ENCODE measurements at places on chromosomes 3 and 15.

DNA sequence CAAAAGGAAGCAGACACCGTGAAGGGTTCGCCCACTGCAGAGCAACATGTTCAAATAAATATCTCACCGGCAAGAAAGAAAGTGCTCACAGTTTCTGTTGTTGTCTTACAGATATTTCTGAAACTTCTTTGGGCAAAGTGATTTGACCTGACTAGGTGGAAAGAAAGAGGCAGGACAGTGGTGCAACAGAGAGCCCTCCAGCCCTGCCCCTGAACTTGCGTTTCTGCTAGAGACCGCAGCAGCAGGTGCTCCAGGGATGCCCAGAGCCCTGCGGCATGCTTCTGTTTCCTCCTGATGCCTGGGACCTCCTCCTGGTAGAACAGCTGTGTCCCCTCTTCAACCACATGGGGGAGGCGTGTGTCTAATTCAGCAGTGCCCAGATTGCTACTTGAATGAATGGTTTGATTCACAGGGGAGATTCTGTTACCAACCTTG is 123.4 kb downstream of the ATP10A start:
- DNase-seq, result no peak

DNA sequence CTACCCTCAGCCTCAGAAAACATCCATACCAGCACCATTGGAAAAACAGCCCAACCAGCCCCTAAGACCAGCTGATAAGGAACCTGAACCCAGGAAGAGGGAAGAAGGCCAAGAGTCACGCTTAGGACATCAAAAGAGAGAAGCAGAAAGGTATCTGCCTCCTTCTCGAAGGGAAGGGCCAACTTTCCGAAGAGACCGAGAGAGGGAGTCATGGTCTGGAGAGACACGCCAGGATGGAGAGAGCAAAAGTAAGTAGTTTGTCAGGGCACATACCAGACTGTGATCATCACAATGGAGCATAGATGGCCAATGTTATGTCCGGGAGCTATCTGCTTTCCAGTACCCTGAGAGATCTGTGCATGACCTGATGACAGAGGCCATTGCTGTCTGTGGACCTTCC is 31.0 kb upstream of the RBM5 start:
- DNase-seq, result no peak

GRCh38 chr3:149572796-149573414 is 84.9 kb downstream of the WWTR1 start:
- DNase-seq, result no peak

- no peak for DNase-seq
Measured at GRCh38 chr3:165885558-165886270, 48.5 kb upstream of the BCHE start.

- DNase-seq, result no peak
Measured at GRCh38 chr3:2876362-2876761, 233.8 kb downstream of the IL5RA start.

DNA sequence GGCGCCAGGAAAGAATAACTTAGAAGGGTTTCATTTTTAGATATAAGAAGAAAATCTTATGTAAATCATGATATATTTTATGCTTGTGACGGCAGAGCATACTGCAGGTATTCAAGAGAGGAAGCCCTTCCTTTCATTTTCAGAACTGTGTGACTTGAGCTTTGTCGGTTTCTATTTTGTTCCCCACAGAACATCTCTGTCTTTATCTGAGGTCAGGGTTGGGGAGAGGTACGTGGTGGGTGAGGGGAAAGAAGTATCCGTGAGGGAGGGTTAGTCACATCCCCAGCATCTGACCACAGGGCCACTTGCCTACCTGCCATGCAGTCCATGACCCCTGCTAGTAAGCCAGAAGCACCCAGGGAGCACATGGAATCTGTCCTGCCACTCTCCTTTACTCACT is 126.5 kb downstream of the DGKG start:
- no peak for DNase-seq

- no peak for DNase-seq
Measured at GRCh38 chr15:77836121-77836692, 203.5 kb upstream of the LINGO1 start.

DNA sequence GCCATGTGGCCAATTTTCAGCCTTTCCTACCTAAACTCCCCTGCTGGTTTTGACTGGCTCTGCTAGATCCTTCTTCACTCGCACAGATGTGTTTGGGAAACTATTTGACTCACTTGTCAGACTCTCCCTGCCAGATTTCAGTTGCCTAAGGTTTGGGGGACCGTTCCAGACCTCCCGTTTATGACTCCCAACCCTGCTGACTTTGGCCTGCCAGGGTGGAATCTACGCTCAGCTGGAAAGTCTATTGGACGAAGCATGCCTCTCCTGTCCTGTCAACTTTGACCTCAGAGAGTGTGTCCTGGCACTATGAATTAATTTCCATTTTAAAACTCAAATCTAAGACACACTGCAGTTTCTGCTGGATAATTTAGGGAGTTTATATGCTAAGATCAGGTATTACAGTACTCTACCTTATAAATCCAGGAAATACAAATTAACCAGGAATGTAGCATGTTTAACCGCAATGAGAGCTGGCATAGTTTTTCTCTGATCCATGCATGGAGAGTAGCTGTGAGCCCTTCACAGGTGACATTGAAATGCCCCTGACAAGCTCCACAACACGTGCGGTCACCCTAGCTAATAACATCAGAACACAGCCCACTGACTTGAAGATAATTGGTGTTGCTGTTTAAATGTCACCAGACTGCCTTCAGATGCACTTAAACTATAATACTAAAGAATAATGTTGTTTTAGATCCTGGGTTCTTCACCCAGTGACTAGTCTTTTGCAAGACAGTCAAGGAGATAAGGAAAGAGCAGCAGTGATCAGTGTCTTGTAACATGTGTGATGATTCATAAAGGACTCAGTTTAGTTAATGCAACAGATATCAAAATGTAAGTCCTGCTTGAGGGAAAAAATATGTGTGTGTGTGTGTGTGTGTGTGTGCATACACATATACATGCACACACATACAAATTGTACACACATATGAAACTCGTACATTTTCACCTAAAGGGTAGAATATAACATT is 223.0 kb upstream of the MCTP2 start:
- no peak for DNase-seq

DNA sequence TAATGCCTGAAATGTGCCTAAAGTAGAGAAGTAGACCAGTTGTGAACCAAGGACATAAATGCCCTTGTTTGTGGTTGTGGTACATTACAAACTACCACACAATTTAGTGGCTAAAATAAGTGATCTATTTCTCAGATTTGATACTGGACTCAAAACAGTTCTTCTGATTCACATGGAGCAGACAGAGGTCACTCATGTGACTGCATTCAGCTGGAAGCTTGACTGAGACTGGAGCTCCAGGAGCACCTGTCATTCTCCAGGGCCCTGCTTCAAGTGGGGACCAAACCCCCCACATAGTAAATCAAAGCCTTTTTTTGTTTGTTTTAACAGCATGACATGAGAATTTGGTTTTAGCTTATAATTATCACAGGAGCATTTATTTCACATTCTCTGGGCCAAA is 301.2 kb downstream of the OXSM start:
- no peak for DNase-seq

DNA sequence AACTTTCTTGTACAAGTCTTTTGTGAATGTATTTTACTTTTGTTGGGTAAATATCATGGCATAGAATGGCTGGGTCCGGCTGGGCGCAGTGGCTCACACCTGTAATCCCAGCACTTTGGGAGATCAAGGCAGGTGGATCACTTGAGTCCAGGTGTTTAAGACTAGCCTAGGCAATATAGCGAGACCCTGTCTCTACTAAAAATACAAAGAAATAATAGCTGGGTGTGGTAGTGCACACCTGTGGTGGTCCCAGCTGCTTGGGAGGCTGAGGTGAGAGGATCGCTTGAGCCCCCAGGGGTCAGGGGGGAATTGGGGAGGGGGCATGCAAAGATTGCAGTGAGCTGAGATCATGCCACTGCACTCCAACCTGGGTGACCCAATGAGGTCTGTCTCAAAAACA is 52.9 kb downstream of the ANP32A start:
- no peak for DNase-seq

DNA sequence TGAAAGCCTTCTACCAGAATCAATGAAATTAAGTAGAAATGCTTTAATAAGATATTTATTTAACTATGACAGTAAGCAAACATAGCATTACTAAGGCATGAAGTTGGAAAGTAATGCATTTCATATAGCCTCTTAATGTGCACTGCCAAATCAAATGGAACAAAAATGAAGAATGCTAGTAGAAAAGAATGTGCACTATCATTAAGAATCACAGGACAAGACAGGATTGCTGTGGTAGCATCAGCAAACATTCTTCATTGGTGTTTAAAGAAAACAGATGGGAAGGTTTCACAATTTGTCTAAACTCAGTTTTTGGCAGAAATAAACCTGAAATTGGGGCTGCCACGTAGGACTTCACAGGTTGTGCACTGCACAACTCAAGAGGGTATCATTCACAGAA is 168.9 kb downstream of the CNTN3 start:
- no peak for DNase-seq

DNA sequence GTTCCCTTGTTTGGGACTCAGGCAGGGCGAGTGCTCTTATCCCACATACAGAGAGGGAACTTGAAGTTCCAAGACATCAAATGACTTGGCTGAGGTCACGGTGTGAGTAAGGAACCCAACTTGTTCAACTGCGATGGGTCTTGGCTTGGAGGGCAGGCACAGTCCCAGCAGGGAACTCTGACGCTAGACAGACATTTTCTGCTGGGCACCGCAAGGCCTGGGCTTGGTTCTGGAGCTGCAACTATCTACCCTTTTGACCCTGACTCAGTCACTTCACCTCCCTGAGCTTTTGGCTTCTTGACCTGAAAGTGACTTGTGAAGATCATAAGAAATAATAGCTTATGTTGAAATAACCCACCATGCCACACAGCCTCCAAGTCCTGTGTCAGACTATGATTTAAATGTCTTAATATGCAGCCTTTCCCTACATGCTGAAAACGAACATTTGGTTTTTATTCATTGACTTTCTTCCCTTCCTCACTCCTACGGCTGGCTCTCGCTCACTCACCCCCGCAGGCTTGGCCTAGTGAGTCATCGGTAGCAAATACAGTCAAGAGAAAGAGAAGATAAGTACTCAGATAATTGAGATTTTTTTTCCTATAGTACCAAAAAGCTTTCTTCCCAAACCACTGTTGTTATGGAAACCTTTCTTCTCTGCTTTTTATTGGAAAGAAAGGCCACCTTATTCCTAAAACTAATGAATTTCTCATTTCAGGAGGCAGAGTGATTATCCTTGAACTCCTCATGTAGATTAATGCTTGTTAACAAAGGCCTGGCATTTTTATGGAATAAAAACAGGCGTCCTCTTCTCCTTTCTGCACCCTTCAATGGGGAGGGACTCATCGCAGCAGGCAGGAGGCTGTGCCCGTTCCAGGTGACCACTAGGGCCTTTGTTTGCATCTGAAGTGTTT is 178.4 kb downstream of the ATP10A start:
- DNase-seq, result no peak

DNA sequence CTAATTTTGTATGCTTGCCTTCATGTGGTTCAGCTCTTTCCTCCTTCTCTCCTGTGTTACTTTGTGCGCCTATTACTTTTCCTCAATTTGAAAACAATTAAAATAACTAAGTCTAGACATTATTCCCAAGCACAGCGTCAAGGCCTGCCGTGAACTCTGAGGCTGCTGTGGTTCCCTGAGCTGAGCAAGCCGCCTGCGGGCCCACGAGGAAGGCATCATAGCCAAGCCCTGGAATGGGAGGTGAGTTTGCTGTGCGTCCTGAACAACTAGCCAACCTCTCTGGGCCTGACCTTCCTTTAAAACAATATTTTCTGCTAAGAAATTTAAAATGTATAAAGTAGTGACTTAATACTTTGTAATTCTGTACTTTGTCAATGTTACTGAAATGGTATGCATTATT is 327.2 kb downstream of the OCA2 start:
- DNase-seq, result no peak

GRCh38 chr15:62521396-62521795 is 356.3 kb upstream of the C2CD4B start:
- no peak for DNase-seq

GRCh38 chr3:189249987-189250386 is 78.2 kb downstream of the TPRG1 start:
- no peak for DNase-seq

DNA sequence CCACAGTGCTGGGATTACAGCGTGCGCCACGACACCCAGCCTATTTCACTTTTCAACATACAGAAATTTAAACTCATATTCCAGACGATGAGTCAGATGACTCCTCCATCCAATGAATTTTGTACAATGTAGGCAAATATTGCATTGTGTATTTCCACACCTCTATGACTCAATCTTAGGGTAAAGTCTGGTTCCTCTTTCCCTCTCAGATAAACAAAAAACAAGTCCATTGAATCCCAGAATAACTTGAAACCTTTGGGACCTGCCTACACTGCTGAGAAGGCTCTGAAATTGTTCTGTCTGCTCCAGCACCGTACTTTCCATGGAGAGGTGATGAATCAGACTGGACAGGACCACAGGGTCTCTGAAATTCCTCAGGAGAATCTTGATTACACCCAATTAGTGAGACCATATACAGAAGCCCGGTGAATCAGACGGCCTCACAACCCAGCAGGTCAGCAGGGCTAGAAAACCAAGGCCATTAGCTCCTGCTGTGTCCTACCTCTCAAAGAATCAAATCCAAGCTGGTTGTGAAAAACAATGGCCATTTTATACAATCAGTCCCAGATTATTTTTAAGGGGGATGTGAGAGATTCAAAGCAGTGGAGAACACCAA is 112.6 kb downstream of the ERC2 start:
- no peak for DNase-seq

DNA sequence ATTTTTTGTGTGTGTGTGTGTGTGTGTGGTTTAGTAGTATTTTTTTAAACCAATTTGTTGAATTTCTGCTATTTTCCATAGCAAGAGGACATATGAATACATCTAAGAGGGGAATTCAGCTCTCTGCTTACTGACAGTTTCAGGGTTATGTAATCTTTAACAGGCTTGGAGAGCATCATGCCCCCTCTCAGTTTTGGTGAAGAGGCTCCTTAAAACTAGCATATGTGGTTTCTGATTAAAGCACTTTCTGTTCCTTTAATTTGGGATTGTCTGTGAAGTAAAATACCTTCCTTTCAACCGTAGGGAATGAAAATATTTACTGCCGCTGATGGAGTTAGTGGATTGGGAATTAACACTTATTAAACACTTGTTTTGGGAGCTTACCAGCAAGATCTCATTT is 19.4 kb upstream of the NFKBIZ start:
- no peak for DNase-seq

DNA sequence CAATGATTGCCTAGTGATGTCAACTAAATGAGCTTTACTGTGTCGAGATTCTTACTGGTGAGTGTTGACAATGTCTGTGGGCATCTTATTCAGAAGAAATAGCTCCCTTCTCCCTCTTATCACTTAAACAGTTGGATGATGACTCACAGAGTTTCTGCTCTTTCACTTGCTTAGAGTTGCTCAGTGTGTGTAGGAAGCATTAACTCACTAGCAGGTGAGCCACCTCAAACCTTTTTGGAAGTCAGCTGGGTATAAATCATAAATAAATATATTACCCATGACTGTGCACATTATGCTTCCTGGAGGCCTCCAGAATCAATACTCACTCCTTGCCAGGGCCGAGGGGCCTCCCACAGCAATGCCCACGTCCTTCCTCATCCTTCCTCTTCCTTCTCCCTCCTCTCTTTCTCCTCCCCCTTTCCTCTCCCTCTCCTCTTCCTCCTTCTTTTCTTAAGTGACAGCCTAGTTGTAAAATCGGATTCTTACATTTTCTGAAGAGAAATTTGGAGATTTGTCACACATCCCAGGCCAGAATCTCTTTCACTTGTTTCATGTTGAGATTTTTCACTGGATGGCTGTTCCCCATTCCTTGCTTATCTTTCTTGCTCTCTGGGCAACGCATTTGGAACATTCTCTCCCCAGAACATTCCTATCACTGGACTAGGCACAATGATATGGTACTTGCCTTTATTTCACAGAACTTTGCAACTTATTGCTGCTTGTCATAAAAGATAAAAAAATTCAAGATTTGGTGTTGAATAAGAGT is 17.5 kb downstream of the SHC4 start:
- DNase-seq, result no peak
